ENCODE measurements at places on chromosomes 4 and X. TPM values are rescaled to one million over a fixed set of nuclear protein-coding genes. Genes with fewer than 3 reads are reported as not detected.

Gene PABPC4L
- total RNA-seq: 0.38 TPM

Gene BEND2
- not detected for total RNA-seq

Gene MAP7D2
- 0.46 TPM for total RNA-seq

Gene PNMA6F
- not detected for total RNA-seq

GRCh38 chr4:114398410-114398809 is 200.2 kb upstream of the UGT8 start:
- no peaks in the 10 kb centered on the region for H3K36me3 ChIP-seq
- H3K27ac ChIP-seq: no peak overlapping the region
- H3K4me3 ChIP-seq: no peak overlapping the region

- H3K4me3 ChIP-seq: no peak overlapping the region
- no peaks in the 10 kb centered on the region for H3K4me1 ChIP-seq
- peaks cover 45% of the 10 kb centered on the region for H3K36me3 ChIP-seq
- no peaks in the 10 kb centered on the region for H3K27me3 ChIP-seq
Measured at GRCh38 chr4:83261307-83261706, 23.3 kb downstream of the COQ2 start.

DNA sequence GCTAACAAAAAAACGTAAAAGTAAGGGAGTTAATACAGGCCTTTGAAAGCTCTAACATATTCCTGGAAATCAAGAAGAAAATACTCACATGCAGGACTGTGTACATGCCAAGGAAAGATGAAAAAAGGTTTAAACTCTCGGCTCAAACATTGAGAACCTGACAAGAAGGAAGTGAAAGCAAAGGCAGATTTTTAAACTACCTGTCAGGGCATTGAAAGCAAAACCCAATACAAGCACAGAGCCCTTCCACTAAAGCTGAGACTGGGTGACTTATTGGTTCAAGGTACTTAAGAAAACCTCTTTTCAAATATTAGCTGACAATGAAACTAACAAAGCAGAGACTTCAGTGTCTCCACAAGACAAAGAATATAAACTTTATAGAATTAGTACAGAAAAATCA is 313.0 kb upstream of the GRID2 start:
- H3K27ac ChIP-seq: no peak overlapping the region
- H3K27me3 ChIP-seq: no peaks in the 10 kb centered on the region
- DNase-seq: no peak
- H3K4me3 ChIP-seq: no peak overlapping the region
- no peaks in the 10 kb centered on the region for H3K4me1 ChIP-seq

- DNase-seq: no peak
- H3K4me3 ChIP-seq: no peak overlapping the region
- no peak overlapping the region for H3K27ac ChIP-seq
- H3K4me1 ChIP-seq: no peaks in the 10 kb centered on the region
- no peaks in the 10 kb centered on the region for H3K36me3 ChIP-seq
Measured at GRCh38 chr4:159435561-159436023, 332.7 kb downstream of the RAPGEF2 start.

GRCh38 chrX:128676651-128677050 is 624.4 kb upstream of the ACTRT1 start:
- no peaks in the 10 kb centered on the region for H3K36me3 ChIP-seq
- no peaks in the 10 kb centered on the region for H3K4me1 ChIP-seq
- no peak for DNase-seq
- H3K27me3 ChIP-seq: no peaks in the 10 kb centered on the region
- H3K27ac ChIP-seq: no peak overlapping the region

GRCh38 chr4:7547368-7548040 is 112.8 kb upstream of the PSAPL1 start:
- no peaks in the 10 kb centered on the region for H3K36me3 ChIP-seq
- H3K27me3 ChIP-seq: no peaks in the 10 kb centered on the region
- DNase-seq: no peak

- H3K4me1 ChIP-seq: no peaks in the 10 kb centered on the region
- H3K27ac ChIP-seq: no peak overlapping the region
- no peak overlapping the region for H3K4me3 ChIP-seq
- DNase-seq: no peak
- no peaks in the 10 kb centered on the region for H3K27me3 ChIP-seq
- H3K36me3 ChIP-seq: no peaks in the 10 kb centered on the region
Measured at GRCh38 chr4:5026371-5026770, 7.1 kb upstream of the CYTL1 start.

DNA sequence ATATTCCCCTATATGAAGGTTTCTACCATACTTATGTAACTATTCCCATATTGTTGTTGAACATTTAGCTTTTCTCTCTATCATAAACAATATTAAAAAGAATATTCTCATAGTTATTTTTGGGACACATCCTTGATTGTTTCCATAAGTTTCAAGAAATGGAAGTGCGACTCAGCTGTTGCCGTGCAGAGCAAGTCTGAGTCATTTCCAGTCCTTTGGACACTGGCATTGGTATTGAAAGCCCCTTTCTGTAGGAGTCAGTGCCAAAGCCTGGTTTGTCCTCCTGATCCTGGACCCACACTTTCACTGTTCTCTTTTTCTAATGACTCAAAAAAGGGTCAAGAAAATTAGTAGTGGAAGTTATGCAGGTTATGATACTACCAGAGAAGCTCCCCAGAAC is 108.3 kb upstream of the DIAPH2 start:
- no peaks in the 10 kb centered on the region for H3K4me1 ChIP-seq
- no peak overlapping the region for H3K27ac ChIP-seq
- DNase-seq: no peak
- no peak overlapping the region for H3K4me3 ChIP-seq
- no peaks in the 10 kb centered on the region for H3K27me3 ChIP-seq
